Progenitor cell of endocrine pancreas (in vitro differentiated cells): ENCODE measurements at places on chromosomes 1 and 21.
A peak's percentile ranks its signal among the peaks of the same experiment; 100 is the strongest.

- no peak for DNase-seq
Observed at GRCh38 chr21:41802684-41803083, 35.8 kb upstream of the RIPK4 start.

- DNase-seq, result no peak
Observed at GRCh38 chr1:84883286-84883685, 9.7 kb downstream of the LPAR3 start.

DNA sequence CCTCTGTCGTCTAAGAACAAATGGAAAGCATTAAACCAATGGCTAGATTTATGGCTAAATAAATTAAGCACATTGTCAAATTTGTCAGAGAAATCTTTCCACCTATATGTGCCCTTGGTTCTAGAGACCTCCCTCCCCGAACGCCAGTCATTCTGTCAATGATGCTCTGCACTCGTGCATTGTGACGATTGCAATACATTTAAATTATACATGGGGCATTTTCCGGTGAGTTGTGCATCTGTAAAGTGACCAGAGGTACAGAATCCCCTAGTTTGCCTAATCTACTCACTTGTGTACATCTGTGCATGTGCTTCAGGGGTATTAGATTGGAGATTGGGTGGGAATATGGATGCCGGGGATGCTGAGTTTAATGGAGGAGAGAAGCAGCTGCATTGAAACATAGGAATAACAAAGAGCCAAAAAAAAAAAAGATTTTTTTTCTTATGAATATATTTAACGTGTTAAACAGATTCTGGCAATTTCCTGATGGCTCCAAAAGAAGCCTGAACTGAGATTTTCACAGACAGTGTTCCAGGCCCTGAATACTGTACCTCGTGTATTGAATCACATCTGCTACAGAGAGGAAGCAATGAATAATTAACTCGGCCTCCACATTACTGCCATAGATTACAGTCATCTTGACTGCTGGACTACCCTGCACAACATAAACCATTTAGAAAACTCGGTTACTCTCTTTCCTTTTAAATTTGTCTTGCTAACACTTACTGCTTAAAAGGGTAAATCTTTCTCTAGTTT, 149.0 kb upstream of the C1orf87 start:
- DNase-seq, result no peak

DNA sequence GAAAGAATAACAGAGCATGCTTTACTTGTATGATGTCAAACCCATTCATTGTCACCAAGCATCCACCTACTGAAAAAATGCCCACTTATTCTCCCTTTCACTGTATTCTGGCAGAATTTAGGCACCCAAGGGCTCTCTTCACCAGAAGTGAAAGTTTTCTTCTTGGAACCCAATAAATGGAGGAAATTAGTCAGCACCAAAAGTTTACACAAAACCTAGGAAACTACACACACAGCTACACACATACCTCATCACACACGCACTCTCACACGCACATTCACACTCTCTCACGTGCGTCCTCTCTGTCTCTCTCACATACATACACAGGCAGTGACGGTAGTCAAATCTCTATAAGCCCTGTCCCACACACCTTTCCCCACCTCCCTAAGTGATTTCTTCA, 37.6 kb downstream of the MCOLN2 start:
- DNase-seq, result no peak

DNA sequence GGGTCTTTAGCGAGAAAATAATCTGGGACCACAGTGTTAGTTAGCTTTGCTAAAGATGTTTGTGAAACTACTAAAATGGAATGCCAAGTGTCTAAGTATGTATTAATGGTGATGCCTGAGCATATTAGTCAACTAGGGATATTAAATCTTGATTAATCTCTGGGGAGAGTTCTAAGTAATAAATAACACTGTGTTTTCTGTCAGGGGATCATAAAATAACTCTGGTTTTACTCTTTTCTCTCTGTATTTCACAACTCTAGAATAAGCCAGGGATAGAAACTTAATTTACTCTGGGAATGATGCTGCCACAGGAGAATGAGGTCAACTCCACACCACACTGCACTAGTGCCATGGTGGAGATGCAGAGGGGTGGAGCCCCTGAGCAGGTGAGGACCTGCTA, 399.2 kb downstream of the PTBP2 start:
- no peak for DNase-seq

GRCh38 chr1:119374208-119374874, 5.8 kb downstream of the HAO2 start:
- no peak for DNase-seq

DNA sequence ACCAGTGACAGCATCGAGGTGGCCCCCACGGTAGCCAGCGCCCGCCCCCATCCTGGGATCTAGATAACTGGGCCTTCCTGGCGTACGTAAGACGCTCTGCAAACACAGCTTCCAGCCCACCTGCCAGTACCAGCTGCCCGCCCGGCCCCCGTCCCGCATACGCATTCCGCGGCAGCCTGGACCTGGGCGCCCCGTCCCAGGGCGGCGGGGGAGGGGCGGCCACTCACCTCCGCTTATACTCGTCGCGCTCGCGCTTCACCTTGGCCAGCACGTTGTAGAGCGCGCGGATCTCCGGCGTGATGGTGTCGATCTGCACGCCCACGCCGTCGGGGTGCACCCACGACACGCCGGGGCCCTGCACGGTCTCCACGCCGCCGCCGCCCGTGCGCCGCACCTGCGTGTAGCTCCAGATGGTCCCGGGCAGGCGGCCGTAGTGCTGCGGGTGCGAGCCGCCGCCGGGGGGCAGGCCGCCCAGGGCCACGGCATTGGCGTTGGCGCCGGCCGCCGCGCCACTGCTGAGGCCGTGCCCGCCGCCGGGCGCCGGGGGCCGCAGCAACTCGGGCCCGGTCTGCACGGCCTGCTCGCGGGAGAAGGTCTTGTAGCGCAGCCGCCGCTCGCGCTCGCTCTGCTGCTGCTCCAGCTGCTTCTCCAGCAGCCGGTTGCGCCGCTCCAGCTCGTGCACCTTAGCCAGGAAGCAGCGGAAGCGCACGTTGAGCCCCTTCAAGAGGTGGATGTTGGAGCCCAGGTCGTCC, 859 bp downstream of the IFFO2 start:
- DNase-seq, result peak; percentile 53

- no peak for DNase-seq
Observed at GRCh38 chr1:52551507-52552235, 1.2 kb downstream of the TUT4 start.

- DNase-seq, result no peak
Observed at GRCh38 chr1:54215523-54215922, 15.6 kb downstream of the MRPL37 start.

DNA sequence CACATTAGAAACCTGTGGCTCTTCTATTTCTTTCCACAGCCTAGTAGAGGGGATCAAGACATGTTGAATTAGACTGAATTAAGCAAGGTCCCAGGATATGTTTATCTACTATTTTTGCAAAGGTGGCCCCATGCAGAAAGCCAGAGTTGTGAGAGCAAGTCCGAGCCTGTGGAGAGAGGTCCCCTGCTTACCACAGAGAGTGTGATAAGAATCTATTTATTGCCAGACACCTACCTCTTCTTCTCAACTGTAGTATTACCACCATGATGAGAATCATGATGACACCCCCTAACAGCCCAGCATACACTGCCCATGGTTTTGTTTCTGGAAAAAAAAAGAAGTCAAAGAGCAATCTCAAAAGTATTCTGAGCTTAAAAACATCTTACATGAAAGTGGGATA, 23.0 kb downstream of the SLAMF1 start:
- DNase-seq, result no peak
